Large intestine (tissue), 12 donors: ENCODE measurements at places on chromosomes 3 and 15.

DNA sequence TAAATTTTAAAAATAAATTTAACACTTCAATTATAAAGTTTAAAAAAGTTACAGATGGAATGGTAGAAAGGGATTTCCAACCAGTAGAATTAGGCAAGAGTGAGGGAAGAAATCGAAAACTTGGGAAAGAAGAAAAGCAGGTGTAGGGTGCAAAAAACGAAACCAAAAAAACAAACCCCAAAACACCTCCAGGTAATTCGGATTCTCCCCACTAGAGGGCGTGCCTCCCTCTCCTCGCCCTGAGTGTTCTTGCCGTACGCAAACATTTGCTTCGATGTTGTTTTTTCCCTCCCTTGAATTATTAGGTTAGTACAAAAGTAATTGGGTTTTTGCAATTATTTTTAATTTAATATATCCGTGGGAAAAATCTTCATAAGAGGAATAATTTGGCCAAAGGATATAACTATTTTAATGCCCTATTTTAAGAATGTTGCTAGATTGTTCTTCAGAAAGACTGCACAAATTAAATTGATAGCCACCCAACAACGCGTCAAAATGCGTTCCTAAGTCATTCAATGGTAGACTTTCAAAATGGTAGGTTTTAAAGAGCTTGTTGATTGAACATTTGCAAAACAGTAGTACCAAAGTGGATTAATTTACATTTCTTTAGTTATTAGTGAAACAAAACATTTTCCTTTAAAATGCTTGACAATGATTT is 63.7 kb downstream of the SLC30A4 start:
- DNase-seq = no peak

GRCh38 chr15:61115241-61115640 is 113.9 kb downstream of the RORA start:
- DNase-seq = no peak

GRCh38 chr15:88646951-88647350 is 8.1 kb downstream of the ISG20 start:
- no peak for DNase-seq

DNA sequence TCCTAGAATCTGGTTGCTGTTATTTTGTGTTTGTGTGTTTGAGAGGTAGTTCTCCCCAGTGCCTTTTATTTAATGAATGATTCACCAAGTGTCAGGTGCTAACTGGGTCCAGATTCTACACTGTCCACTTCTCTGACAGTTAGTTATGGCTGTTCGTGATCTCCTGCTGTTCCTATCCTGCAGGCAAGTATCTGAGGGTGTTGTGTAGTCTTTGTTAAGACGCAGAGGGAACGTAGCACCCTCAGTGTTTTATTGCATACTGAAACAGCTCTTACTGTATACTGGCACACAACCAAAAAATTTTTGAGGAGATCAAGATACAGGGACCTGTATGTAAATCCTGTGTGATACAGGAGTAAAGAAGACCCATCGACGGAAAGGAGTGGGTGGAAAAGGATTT is 1271.3 kb downstream of the ROBO1 start:
- DNase-seq = no peak

DNA sequence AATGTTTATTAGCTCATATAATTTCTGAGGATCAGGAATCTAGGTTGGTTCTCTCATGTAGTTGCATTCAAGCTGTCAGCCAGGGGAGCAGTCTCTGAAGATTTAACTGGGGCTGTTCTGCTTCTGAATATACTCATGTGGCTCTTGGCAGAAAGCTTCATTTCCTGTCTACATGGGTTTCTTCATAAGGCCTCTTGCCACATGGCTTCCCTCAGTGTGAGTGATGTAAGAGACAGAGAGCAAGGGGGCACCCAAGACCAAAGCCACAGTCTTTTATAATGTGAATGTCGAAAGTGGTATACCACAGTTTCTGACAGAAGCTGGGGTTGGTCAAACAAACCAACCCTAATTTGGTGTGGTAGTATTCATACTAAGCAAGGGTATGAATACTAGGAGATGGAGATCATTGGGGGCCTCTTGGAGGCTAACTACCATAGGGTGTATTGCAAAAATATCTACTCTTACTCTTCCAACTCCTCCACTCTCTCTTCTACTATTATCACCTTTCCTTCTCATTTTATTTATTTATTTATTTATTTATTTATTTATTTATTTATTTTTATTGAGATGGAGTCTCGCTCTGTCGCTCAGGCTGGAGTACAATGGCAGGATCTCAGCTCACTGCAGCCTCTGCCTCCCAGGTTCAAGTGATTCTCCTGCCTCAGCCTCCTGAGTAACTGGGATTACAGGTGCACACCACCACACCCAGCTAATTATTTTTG is 123.8 kb downstream of the B3GALNT1 start:
- DNase-seq = no peak

- no peak for DNase-seq
Measured at GRCh38 chr15:65993236-65993635, 123.9 kb downstream of the RAB11A start.

DNA sequence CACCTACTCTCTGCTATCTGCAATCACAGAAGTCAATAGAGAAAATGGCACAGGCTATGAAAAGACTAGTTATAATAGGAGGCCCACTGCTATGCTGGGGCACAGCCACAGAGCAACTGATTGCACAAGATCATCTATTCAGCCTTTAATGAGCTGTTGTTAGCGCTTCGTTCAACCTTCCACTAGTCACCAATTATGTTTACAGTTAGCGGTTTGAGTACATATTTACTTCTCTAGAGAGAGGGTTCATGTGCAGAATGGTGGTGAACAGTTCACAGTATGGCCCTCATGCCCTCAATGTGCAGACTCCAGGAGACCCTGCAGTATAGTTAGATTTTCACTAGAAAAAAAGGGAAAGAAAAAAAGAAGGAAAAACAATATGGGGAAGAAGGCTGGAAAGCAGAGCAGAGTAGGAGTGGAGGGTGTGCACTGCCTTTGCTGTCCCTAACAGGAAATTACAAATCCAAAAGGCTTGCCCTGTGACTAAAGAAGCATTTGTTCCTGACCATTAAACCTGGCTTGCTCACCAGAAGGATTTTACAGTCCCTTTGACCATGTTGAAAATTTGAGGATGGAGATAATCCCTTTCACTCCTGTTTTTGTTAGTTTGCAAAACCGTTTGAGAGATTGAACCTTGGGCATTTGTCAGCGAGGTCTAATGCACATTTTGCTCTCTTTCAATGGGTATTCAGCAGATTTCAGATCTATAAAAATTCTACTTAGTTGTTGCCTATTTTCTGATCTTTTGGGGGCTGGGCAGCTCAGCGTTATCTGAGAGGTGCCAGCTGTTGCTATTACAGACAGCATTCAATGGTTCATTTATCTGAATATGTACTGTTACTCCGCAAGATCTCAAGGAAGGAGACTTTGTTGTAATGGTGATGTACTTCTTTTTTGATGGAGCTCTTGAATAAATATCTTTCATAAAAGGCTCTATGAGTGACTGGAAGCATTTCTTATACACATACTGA is 296.1 kb downstream of the LSAMP start:
- no peak for DNase-seq

DNA sequence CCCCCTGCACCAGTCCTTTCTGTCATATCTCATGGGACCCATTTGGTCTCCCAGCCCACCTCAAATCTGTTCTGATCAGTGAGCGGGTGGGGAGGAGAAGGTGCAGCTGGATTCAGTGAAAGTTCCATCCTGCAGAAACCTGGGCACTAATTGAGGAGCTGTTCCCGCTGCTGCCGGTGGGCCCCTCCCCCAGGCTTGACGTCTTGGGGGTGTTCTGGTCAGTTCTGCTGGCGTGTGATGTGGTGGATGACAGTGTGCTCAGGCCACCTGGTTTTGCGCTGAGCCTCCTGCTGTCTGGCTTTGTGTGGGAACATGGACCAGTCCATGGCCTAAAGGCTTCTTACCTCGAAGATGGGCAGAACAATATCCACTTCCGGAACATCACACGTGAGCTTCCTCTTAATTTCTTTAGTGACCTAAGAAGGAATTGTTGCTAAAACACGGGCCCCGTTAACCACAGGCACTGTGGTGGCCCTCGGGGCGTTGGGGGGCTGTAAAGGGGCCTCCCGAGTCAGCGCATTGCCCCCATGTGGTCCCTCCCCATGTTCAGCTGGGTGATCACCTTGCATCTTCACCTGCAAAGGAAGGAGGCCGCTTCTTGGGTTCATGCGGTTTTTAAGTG is 59.7 kb downstream of the RGMA start:
- DNase-seq = no peak

GRCh38 chr3:66453651-66454463 is 47.0 kb downstream of the LRIG1 start:
- no peak for DNase-seq

- no peak for DNase-seq
Measured at GRCh38 chr3:42425736-42426407, 15.5 kb upstream of the LYZL4 start.

DNA sequence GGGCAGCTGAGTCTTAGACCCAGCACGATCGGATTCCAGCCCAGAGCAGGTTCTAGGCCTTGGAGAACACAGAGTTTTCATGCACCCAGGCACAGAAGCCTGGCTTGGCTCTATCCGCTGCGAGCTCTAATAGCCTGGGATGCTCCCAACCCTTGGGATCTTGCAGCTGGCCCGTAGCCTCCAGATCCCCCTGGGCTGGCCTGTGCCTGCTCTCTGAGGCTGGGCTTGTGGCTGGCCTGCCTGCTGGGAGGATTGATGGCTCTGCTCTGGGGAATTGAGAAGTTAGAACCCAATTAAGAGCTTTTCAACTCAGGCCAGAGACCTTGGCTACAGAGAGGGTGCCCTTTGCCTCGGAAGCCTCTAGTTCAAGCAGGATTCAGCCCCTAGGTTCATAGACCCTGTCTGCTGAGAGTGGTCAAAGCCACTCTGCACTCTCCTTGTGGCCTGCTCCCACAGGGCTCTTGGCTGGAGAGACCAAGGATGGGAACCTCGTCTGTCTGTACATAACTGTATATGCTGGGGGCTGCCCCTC is 64.4 kb downstream of the MAGEF1 start:
- DNase-seq = no peak

- DNase-seq = peak; percentile 75
Measured at GRCh38 chr3:159988617-159989271, at the start of gene IL12A. Gene IL12A (plus strand): TSS chr3:159988835.

GRCh38 chr15:94019062-94019461 is 212.3 kb upstream of the MCTP2 start:
- no peak for DNase-seq

DNA sequence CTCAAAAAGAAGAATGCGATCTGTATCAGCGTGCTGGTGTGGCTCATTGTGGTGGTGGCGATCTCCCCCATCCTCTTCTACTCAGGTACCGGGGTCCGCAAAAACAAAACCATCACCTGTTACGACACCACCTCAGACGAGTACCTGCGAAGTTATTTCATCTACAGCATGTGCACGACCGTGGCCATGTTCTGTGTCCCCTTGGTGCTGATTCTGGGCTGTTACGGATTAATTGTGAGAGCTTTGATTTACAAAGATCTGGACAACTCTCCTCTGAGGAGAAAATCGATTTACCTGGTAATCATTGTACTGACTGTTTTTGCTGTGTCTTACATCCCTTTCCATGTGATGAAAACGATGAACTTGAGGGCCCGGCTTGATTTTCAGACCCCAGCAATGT is 1.3 kb downstream of the P2RY1 start:
- no peak for DNase-seq

GRCh38 chr15:45183511-45183910 is 4.3 kb downstream of the SHF start:
- no peak for DNase-seq

DNA sequence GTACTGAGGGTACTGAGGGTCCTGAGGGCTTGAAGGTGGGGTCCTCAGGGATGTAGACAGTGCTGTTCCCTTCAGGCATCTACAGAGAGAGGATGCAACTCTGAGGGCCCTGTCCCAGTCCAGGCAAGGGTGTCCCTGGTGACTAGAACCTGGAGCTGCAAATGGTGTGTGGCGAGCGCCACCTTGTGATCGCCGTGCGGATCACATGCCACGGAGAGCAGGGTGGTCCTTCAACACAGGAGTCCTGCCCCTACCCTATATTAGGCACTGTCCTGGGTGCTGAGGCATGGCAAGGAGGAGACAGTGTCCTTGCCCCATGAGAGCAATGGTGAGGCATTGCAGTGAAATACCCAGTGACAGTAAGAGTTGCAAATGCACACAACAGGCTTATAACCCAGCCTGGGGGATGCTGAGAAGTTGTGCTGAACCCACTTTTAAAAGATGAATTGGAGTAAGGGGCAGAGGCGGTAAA is 23.6 kb downstream of the RHCG start:
- DNase-seq = peak; percentile 23

DNA sequence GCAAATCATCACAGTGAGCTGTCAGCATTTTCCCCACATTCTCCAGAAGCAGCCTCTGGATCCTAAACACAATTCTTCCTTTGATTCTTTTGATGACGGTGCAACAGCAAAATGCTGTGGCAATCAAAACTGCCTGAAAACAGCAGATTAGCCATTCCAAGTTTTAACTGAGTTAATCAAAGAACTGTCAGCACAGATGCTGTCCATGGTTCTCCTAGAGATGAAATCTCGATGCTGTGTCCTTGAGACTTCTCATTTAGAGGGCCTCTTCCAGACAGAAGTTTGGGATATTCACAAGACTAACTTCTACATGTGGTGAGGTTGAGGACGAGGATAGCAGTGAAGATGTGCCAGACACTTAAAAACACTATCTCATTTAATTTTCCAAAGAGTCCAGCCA is 50.4 kb upstream of the GYG1 start:
- DNase-seq = no peak

DNA sequence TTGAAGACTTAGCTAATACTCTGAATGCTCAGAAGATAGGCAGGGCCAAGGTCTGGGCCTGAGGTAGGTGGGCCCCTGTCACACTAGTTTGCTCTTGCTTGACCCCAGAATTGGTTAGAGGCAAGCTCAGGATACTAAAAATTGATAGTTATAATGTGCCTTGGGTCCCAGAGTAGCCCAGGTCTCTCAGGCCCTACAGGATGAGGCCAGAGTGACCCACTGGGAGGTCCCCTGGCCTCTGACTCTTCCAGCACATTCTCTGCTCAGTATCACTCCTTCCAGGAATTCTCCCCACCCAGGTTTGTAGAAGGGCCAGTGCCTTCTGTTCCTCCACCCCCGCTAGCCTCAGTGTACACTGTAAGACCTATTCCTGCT is 667 bp upstream of the KLHDC8B start:
- DNase-seq = peak; percentile 51

- no peak for DNase-seq
Measured at GRCh38 chr3:127747751-127748521, 74.4 kb downstream of the MGLL start.

- no peak for DNase-seq
Measured at GRCh38 chr3:71521940-71522876, 61.3 kb downstream of the FOXP1 start.

DNA sequence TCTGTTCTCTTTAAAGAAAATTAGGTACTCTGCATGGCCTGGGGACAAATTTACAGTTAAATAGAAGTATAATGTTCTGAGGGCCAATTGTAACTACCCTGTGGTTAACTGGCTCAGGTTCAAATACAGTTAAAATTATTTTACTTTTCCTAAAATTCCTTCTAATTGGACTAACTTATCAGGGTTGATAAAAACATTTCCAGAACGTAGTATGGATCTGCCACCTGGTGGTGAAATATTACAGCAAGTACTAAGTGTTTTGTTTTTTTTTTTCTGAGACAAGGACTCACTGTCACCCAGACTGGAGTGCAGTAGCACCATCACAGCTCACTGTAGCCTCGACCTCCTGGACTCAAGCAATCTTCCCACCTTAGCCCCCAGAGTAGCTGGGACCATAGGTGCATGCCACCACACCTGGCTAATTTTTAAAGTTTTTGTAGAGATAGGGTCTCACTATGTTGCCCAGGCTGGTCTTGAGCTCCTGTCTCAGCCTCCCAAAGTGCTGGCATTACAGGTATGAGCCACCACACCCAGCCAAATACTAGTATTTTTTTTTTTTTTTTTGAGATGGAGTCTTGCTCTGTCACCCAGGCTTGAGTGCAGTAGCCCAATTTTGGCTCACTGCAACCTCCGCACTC is 29.2 kb downstream of the NEO1 start:
- DNase-seq = peak; percentile 48
